ENCODE measurements at places on chromosomes 5 and 9. TPM values are rescaled to one million over a fixed set of nuclear protein-coding genes. Genes with fewer than 3 reads are reported as not detected.
A peak's percentile ranks its signal among the peaks of the same experiment; 100 is the strongest.

Gene FBN2
- polyA plus RNA-seq, result 0.08 TPM

- DNase-seq, result no peak
Measured at GRCh38 chr5:60687927-60688720, 11.8 kb downstream of the DEPDC1B start.

Gene IFNA2
- not detected for polyA plus RNA-seq

GRCh38 chr9:91939978-91940377 lies 10.1 kb downstream of the ROR2 start:
- DNase-seq, result no peak

DNA sequence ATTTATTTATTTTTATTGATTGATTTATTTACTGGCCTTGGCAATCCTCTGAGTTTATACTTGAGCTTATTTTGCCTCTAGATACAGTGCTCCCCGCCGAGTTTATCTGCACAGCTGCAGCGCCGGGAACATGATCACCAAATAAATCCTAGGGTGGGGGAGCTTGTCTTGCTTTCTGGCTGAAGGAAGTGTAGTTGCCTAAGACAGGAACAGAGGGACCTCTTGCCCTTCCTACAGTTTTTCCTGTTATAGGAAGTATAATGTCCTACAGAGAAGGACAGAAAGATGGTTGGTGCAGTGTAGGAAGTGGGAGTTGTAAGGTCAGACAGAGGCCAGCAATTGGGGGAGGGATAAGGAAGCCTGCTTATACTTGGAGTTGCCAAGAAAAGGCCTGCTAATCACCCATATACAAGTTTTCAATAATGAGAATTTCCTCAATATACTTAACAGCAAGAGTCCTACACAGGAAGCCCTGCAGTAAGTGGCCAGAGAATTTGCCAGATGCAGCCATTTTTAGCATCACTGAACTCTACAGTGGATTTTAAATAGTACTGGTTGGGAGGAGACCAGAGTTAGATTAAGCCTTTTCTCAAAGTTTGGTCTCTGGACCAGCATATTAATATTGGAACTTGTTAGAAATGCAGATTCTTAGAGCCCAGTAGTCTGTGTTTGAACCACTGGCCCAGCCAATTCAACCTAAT lies 7.7 kb downstream of the AOPEP start:
- no peak for DNase-seq

Gene BRD3
- 7.2 TPM for polyA plus RNA-seq

DNA sequence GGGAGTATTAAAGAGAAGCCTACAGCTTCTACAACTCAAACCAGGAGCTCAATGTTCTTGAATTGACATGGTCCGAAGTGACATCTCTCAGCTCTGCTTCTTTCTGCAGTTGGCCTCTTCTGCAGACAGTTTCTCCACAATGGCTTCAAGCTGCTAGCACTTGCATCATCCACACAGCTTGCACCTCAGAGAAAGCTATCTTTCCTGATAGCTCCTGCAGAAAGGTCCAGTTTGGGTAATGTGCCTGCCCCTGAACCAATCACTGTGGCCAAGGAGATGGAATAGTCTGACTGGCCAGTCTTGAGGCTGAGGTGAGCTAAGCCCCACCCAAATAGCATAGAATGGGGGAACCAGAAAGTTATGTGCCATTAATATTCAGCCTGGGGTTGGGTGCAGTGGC lies 95.8 kb upstream of the ABCA1 start:
- DNase-seq, result no peak

GRCh38 chr5:16616536-16617273 lies at the start of gene RETREG1:
TSS of gene RETREG1 (minus strand) at chr5:16616997. CDS start at chr5:16616971, 26 bp downstream.
- peak; percentile 40 for DNase-seq

Gene CARD6
- polyA plus RNA-seq, result 1.6 TPM

Gene MCIDAS
- polyA plus RNA-seq, result not detected

GRCh38 chr5:991472-992267 lies 16.9 kb upstream of the NKD2 start:
- DNase-seq, result no peak

DNA sequence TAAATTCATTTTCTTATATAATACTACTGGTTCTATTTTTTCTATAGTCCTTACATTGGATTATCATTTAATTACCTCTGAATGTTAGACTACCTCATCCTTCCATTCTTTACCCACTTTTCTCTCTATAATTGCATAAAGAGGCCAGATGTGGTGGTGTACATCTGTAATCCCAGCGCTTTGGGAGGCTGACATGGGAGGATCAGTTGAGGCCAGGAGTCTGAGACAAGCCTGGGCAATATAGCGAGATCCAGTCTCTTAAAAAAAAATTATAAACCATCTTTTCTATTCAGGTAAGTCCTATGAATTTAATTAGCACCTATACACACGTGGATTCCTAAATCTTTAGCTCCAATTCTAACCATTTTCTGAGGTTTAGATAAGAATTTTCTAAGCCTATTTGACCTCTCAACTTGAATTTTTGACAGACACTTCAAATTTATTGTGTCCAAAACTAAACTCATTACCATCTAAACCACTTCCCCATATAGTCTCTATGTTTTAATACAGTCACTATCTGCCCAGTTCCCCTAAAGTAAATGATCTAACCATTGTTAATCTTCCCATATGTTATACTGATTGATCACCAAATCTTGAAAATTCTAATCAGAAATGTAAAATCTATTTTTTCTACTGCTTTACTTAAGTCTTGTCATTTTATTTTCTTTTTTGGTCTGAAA lies 33.0 kb upstream of the CHD1 start:
- DNase-seq, result no peak

- DNase-seq, result no peak
Measured at GRCh38 chr9:20358207-20358606, 264.1 kb downstream of the MLLT3 start.

- no peak for DNase-seq
Measured at GRCh38 chr5:84433461-84433860, 48.8 kb upstream of the EDIL3 start.

Gene IQGAP2
- 112 TPM for polyA plus RNA-seq

DNA sequence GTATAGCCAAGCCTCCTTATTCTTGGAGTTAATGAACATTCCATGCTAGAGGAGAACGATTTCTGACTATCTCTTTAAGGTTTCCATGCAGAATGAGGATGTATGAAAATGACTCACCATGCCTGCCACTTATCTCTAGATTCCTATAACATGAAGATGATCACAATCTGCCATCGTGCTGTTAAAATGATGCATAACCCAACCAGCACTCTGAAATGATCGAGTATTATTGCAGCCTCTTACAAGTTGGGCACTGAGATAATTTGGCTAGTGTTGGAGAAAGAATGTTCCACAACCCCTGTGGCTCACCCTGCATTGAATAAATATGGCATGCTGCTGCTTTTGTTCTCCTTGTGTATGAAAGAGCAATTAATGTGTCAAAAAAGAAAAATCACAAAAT lies 1143.6 kb upstream of the WWC1 start:
- no peak for DNase-seq

GRCh38 chr9:136931611-136932130 lies 12.9 kb downstream of the FBXW5 start:
- DNase-seq, result no peak

GRCh38 chr5:39518516-39518915 lies 93.7 kb upstream of the DAB2 start:
- DNase-seq, result no peak

Gene OR5C1
- not detected for polyA plus RNA-seq

DNA sequence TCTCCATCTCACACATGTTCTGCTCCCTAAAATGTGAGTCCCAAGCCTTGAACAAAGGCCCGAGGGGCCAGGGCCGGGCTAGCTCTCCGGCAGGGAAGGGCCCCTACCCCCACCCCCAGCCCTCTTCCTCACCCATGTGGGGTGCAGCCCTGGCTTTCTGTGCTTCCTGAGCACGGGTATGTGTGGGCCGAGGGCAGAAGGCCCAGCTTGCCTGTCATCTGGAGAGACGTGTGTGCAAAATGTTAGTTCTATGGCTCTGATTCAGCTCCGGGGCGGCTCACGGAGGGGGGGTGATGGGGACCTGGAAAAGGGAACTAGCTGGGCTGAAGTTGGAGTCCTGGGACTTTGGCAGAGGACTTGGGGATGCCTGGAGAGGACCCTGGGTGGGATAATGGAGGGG lies 90.3 kb upstream of the ARAP3 start:
- no peak for DNase-seq

- peak; percentile 37 for DNase-seq
Measured at GRCh38 chr9:96169484-96169883, 132.5 kb downstream of the HSD17B3 start.

GRCh38 chr5:179558932-179559283 lies 8.6 kb downstream of the RUFY1 start:
- DNase-seq, result peak; percentile 48

- DNase-seq, result no peak
Measured at GRCh38 chr5:59346982-59347381, 546.5 kb downstream of the PDE4D start.

- DNase-seq, result no peak
Measured at GRCh38 chr5:98096155-98096554, 677.3 kb upstream of the RGMB start.

GRCh38 chr9:132144708-132145365 lies 17.0 kb upstream of the NTNG2 start:
- DNase-seq, result no peak

Measured in liver (tissue), 10 donors.